DMS79 treated with DMSO at 0.1 percent for 48 hours (cell line): ENCODE measurements at places on chromosomes 2 and 18.

DNA sequence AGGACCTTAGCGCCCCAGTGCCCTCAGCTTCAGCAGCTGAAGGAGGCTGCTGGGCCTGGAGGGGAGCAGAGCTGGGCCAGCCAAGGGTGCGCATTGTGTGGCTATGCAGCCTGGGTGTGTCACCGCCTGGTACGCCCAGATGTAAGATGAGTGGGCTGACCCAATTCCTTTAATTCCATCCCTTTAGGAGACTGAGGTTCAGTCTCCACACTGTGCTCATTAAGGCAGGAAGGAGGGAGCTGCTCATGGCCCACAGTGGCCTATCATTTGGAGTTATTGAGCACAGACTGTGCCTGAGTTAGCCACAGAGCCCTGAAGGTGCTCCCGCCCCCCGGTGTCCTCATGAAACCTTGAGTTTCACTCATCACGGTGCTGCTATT, 194.1 kb upstream of the GLI2 start:
- no peak for DNase-seq

- no peak for DNase-seq
These were observed 86.1 kb upstream of the ZCCHC2 start for GRCh38 chr18:62436636-62437234.

GRCh38 chr2:181780047-181780651, 99.8 kb upstream of the NEUROD1 start:
- DNase-seq = peak; percentile 42

DNA sequence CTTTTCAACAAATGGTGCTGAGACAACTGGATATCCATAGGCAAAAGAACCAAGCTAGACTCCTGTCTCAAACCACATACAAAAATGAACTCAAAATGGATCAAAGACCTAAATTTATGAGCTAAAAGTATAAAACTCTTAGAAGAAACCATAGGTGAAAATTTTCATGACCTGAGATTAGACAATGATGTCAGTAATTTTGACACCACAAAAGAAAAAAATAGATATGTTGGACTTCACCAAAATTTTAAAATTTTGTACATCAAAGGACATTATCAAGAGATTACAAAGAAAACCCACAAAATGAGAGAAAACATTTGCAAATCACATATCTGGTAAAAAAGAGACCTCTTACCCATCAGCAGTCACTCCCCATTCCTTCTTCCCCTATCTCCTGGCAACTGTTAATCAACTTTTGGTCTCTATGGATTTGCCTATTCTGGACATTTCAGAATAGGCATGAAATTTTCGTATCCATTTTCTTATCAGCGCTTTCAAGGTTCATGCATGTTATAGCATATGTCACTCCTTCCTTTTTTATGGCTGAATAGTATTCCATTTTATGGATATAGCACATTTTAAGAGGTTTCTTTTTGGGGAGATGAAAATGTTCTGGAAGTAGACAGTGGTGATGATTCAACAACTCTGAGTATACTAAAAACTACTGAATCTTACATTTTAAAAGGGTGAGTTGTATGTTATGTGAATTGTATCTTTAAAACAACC, 43.3 kb downstream of the FAM178B start:
- no peak for DNase-seq
